Activated CD4-positive, CD25-positive, alpha-beta regulatory T cell treated with anti-CD3 and anti-CD28 coated beads, Interleukin-2, amount 50 U/mL, for 72 hours (primary cell): ENCODE measurements at places on chromosomes 6 and 20.

DNA sequence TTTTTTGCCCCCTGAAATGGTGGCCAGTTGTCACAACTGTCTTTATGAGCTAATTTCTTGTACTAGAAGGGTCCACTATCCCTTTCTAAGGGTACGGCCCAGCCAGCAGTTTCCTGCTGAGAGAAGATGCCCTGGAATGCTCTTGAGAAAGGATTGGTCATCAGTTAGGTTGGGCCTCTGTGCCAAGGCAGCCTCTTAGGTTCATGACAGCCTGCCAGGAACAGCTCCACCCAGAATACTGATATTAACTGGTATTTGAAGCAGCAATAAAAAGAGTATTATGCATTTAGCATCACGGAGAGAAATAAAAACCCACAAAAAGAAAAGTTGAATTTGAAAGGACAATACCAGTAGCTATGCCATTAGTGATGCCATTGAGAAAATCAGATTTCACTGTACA, 9.0 kb upstream of the HINT3 start:
- DNase-seq, result no peak

- no peak for DNase-seq
Observed at GRCh38 chr6:33490198-33490597, 35.8 kb downstream of the ZBTB9 start.

GRCh38 chr20:9306521-9306920, 207.9 kb upstream of the LAMP5 start:
- no peak for DNase-seq

- DNase-seq, result no peak
Observed at GRCh38 chr6:116895935-116896334, 18.9 kb downstream of the RFX6 start.

DNA sequence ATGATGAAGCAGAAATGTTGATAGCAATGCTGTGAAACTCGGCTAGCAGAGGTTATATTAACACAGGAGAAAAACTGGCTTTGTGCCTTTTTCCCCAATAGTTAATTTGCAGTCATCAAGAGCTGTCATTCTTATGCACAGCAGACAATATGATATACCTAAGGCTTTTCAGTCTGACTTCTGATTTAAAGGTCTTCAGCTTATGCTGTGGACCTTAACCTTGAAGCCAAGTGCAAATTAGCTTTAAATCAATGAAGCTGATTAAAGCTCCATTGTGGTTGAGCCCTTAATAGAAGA, 171.6 kb upstream of the ID4 start:
- no peak for DNase-seq

DNA sequence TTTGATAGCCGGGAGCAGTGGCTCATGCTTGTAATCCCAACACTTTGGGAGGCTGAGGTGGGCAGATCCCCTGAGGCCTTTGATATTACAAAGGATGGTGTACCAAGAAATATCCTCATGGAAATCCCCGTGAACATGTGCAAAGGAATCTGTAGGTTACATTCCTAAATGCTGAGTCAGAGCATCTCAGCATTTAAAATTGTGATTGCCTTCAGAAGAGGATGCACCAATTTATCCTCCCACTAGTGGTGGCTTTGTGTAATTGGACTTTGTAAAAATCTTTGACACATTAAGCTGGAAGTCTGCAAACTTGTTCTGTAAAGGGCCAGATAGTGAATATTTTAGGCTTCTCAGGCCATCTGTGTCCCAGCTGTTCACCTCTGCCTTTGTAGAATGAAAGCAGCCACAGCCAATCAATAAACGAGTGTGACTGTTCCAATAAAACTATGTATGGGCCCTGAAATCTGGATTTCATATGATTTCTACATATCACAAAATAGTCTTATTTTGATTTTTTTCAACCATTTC, 11.8 kb downstream of the TMEM14B start:
- no peak for DNase-seq

- DNase-seq, result no peak
Observed at GRCh38 chr20:37522260-37523011, 1.4 kb downstream of the NNAT start.

- no peak for DNase-seq
Observed at GRCh38 chr20:41138475-41139226, 1.3 kb downstream of the PLCG1 start.

DNA sequence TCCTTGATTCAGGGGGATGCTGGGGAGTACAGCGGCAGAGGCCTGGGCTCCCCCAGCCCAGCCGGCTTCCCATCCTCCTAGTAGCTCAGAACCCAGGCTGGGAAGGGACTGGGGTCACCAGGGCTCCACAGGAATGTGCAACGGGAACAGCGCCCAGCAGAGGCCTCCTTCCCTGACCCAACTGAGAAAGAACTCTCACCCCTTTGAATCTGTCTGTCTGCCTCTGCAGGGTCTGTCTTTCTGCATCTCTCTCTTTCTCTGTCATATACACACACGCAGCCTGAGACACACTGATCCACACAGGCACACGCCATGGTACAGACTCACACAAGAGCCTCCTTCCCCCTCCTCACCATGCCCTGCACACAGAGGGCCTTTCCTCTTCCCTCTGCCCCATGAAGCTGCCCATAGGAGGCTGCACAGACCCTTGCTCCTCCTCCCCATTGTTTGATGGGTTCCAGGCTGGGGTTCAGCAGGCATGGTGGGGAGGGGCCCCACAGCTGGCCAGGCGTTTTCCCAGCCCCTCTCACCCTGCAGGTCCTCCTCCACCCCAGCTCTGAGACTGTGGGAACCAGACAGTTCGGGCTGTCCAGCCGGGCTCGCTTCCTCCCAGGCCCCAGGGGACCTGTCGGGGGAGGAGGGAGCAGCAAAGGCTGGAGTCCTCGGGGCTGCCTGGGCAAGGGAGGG, 2.8 kb downstream of the FOXS1 start:
- DNase-seq, result no peak

DNA sequence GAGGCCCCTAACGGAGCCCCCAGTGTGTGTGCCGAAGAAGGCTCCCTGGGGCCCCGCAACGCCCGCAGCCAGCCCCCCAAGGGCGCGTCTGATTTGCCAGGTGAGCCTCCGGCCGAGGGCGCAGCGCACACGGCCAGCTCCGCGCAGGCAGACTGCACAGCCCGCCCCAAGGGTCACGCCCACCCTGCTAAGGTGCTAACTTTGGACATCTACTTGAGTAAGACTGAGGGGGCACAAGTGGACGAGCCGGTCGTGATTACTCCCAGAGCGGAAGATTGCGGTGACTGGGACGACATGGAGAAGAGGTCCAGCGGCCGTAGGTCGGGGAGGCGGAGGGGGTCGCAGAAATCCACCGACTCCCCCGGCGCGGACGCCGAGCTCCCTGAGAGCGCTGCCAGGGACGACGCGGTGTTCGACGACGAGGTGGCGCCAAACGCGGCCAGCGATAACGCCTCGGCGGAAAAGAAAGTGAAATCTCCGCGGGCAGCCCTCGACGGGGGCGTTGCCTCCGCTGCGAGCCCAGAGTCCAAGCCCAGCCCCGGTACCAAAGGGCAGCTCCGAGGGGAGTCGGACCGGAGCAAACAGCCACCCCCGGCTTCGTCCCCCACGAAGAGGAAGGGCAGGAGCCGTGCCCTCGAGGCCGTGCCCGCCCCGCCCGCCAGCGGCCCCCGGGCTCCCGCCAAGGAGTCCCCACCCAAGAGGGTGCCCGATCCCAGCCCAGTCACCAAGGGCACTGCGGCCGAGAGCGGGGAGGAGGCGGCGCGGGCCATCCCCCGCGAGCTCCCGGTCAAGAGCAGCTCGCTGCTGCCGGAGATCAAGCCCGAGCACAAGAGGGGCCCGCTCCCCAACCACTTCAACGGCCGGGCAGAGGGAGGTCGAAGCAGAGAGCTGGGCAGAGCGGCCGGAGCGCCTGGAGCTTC, 117.0 kb downstream of the RTN4IP1 start:
- DNase-seq, result peak; percentile 81

GRCh38 chr6:21228411-21228810, 365.1 kb upstream of the SOX4 start:
- no peak for DNase-seq

- no peak for DNase-seq
Observed at GRCh38 chr6:100620085-100620840, 155.5 kb upstream of the SIM1 start.

DNA sequence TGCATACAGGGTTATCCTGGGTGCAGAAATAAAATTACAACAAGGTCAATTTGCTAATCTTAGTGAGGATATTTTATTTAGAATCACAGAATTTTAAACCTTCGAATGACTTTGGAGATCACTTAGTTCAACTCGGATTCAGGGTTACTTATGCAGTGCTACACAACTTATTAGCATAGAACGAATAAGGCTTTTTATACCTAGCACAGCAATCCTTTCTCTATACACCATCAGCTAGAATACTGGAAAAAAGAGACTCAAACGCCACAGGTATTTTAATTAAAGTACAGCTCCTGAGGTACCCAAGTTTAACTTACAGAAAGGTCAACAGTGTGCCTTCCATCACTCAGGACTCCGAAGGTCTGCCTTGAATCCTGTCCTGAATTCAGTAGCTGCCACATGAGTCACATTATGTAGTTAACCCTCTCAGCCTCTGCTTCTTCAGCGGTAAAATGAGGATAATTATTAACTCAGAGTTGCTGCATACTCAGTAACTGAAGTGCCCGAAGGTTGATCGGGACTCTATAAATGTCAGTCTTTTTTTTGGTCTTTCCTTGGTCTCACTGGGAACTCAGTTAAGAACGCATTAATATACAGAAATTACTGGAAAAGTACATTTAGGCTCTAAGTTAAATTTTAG, 6.0 kb upstream of the QKI start:
- DNase-seq, result no peak

DNA sequence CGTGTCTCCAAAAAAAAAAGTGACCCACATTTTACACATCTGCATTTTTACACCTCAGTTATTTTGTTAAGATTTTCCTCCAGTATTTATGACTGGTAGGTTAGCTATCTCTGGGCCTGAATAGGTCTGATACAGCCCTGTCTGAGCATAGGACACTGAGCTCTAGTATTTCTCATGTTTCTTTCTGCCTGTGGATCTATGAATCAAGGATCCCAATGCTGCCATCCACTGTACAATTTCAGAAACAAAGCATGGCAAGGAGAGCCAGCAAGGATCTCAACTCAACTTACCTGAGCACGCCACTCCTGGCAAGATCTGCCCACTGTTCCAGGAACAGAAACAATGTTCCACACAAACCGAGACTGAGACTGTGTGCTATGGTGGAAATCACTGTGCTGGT, 36.4 kb upstream of the ENPP5 start:
- DNase-seq, result no peak

GRCh38 chr6:40706178-40706577, 119.0 kb upstream of the LRFN2 start:
- no peak for DNase-seq

GRCh38 chr20:49853640-49854039, 41.0 kb downstream of the SLC9A8 start:
- DNase-seq, result no peak

DNA sequence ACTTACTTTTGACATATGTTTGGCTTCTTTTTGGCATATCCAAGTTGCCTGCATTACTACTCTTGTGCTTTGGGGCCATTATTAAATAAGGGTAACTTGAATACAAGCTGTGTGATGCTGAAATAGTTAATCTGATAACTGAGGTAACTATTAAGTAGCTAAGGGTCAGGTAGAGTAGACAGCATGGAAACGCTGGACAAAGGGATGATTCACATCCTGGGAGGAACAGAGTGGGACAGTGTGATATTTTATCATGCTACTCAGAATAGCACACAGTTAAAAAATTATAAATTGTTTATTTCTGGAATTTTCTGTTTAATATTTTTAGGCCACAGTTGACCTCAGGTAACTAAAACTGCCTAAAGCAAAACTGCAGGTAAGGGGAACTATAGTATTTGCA, 483.9 kb downstream of the RFPL4B start:
- no peak for DNase-seq

- DNase-seq, result no peak
Observed at GRCh38 chr6:151067684-151068596, 171.8 kb upstream of the AKAP12 start.

DNA sequence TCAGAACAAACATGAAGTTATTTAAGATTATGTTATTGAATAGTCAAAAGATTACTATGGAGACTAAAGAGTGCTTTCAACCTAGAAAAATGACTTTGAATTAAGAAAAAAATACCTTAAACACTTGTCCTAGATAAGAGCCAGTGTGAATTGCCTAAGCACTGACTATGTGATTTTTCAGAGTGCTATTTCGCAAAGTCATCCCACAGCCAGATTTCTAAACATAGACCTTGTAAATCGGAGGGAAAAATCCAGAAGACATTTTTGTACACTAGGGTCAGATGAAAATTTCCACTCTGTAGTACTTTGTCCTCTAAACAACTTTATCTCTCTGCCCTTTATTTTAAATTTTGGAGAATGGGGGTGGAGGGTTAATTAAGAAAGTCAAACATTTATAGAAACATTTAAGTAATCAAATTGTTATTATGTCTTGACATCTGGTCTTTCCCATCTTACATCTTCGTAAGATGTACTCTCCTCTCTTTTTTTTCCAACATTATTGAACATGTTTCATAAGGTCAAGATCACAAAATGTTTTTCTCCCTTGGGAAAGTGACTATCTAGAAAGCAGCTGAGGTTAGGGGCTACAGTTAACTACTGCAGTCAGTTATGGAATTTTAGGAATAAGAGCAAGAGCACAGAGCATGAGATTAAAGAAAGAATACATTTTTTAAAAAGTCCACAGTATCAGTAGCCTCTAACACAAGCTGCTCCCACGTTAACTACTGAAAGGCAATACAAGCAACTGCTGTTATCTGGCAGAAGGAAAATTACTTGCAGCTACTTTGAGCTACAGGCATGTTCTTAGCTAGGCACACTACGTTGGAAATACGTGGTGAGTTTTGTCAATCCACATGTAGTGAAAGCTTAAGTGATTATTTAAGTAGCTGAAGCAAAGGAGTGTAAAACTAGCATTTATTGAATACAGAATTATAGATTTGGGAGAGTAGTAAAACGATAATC, 648.5 kb downstream of the HTR1B start:
- DNase-seq, result no peak

DNA sequence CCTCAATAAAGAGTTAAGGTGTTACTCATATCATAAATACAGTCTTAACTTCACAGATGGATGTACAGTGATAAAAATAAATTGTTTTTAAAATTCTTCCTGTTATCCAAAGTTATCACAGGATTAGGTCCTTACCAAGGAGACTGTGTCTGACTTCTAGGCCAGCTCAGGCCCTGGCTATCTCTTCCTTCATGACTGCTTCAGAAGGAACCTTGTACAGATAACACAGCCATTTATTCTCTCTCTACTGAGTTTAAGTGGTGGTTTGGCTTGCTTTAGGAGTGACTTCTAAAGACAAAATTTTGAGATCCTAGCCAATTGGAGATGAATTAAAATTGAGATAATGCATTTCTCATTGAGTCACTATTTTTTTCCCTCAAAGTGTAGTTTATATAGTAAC, 40.8 kb upstream of the RNF182 start:
- no peak for DNase-seq

GRCh38 chr6:161660666-161661571, 387.1 kb upstream of the AGPAT4 start:
- no peak for DNase-seq

DNA sequence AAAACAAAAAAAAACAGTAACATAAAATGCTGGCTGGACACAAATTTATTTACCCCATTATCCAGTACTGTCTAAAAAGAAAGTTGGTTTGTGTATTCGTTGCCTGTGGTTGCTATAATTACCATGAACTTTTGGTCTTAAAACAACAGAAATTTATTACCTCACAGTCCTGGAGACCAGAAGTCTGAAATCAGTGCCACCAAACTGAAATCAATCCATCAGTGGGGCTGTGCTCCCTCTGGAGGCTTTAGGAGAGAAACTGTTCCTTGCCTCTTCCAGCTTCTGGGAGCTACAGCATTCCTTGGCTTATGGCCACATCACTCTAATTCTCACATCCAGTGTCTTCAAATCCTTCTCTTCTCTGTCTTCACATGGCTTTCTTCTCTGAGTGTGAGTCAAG, 79.4 kb downstream of the SNX5 start:
- DNase-seq, result no peak
